ENCODE measurements at places on chromosomes 1 and 21. TPM values are rescaled to one million over a fixed set of nuclear protein-coding genes. Genes with fewer than 3 reads are reported as not detected.

Gene IGSF5
- polyA plus RNA-seq = 0.43 TPM

Gene PADI1
- polyA plus RNA-seq = not detected

Gene GPR89A
- polyA plus RNA-seq = 8.7 TPM

Gene HDAC1
- polyA plus RNA-seq = 35.3 TPM

Gene BSND
- polyA plus RNA-seq = 0.02 TPM

Gene ELAPOR1
- 71.0 TPM for polyA plus RNA-seq

Gene SH2D1B
- polyA plus RNA-seq = 0.07 TPM

Gene GBP5
- 0.71 TPM for polyA plus RNA-seq

Gene SLC1A7
- 0.90 TPM for polyA plus RNA-seq

Gene VCAM1
- 44.4 TPM for polyA plus RNA-seq

Gene DNAJC28
- 0.86 TPM for polyA plus RNA-seq

Gene JTB
- polyA plus RNA-seq = 196 TPM

Gene TMEM240
- polyA plus RNA-seq = 4.3 TPM

Gene UBE2U
- polyA plus RNA-seq = not detected

Gene SPRR5
- not detected for polyA plus RNA-seq

Gene L1TD1
- 0.03 TPM for polyA plus RNA-seq

Gene CD164L2
- polyA plus RNA-seq = 0.61 TPM

Gene SLC30A10
- polyA plus RNA-seq = not detected

Gene GJB3
- 0.02 TPM for polyA plus RNA-seq

Gene TRAPPC3
- 58.5 TPM for polyA plus RNA-seq

Gene DVL1
- 42.5 TPM for polyA plus RNA-seq

Gene FCRL5
- 0.15 TPM for polyA plus RNA-seq

Gene LYPD8
- polyA plus RNA-seq = not detected

Gene CFAP74
- polyA plus RNA-seq = 0.02 TPM

Gene ZNF593OS
- not detected for polyA plus RNA-seq
